T-cell (primary cell): ENCODE measurements at places on chromosomes 3 and 15.

DNA sequence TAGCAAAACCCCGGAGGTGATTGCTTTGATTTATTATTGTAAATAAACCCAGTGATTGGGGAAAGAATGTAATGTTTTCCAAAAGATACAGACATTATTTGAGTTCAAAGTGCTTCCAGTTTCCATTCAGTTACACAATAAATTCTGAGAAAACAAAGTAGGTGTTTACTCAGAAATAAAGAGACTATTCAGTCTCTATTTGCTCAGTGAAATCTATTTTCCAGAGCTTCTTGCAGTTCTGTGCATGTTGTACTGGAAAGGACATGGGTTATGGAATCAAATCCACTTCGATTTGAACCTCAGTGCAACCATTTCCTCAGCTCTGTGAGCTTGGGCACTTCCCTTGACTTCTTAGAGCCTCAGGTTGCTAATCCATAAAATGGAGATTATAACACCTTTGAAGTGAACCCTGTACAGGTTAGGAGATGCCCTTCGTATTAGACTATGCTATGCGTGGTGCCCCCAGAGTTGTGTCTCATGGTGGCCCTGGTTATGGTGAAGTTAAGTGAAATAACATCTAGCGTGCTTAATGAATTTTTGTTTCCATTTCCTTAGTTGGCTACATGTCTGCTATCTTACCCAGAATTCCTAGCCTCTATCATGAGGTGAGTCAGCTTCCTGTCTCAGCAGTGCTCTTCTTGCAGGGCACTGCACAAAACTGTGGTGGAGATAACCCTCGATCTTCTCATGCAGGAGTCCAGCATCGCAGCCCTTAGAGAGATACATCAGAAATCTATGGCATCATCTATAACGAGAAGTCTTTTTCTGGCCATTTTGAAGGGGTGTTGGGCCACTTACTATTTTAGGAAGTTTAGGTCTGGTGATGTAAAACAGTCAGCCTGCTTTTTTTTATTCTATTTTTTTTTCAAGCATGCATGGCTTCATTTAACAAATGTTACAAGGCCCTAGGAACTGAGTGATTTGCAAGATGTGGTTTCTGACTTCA is 97.7 kb downstream of the RPL39L start:
- DNase-seq: no peak

- DNase-seq: no peak
Observed at GRCh38 chr15:101568309-101568708, 78.8 kb upstream of the PCSK6 start.

DNA sequence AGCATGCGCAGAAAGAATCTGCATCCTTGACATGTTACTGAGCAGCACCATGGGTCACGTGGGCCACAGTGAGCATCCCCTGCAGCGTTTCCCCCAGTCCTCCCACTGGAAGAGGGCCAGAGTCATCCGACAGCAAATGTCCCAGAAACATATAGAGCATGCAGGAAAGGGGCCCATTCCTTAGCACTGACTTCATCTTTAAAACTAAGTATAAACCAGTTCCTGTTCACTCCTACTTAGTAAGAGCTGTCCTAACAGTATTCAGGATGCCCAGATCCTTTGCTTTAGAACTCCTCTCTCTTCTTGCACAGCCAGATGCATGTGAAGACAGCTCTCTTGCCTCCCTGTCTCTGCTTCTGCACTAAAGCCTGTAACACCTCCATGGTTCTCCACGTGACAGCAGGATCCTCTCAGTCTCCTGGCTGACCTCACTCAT is 79.3 kb upstream of the OXTR start:
- DNase-seq: no peak

GRCh38 chr15:28943611-28944230 is 57.9 kb downstream of the APBA2 start:
- DNase-seq: no peak

DNA sequence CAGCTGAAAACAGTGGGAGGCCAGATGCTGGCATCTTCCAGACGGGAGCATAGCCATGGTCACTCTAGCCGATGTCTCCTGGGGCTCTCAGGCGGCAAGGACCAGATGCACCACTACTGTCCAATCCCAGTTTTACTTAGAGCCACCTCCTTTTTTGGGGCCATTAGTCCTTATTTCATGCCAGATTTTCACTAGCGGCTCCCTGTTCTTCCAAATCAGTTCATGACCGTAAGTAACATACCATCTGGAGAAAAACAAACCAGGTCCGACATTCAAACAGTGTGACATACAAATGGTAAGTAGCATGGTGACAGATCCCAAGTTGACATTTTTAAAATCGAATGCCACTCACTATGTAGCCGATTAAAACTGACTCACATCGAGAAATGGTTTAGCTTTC is 4.1 kb upstream of the MAP6D1 start:
- no peak for DNase-seq

DNA sequence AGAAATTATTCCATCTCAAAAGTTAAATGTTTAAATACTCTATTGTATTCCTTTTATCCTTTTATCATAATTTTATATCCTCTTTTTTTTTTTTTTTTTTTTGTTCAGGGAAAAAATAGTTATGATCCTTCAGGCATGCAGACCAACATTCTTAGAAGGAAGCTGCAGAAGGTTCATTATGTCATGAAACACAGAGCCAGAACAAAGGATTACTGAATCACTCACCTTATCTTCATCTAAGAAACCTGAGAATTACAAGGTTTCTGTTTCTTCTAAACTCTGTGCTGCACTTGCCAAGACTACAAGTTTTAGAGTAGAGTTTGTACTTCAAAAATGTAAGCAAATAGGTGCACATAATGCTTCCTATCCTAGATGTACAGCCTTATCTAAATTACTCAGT is 3.3 kb downstream of the PLCH1 start:
- no peak for DNase-seq

DNA sequence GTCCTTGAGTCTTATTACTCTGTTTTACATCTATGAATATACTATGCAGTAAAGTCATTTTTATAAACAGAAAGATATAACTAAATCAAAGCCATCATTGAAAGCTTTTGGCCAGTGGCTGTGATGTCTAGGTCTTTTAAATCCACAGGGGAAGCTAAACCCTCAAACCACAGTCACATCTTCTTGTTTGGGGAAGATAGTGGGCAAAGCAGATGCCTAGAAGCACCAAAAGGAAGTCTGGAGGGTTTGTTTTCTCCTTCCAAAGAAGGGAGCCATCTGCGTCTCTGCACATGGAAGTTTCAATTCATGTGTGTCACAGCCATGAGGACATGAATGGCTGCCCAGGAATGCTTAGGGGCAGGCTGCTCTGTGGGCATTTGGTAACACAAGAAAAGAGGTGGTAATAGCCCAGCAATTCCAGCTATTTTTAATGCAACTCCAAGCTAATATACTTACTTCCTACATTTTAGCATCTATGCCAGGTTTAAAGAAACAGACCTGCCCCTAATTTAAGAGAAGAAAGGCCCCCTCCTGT is 322.2 kb downstream of the SLC9A9 start:
- DNase-seq: no peak

DNA sequence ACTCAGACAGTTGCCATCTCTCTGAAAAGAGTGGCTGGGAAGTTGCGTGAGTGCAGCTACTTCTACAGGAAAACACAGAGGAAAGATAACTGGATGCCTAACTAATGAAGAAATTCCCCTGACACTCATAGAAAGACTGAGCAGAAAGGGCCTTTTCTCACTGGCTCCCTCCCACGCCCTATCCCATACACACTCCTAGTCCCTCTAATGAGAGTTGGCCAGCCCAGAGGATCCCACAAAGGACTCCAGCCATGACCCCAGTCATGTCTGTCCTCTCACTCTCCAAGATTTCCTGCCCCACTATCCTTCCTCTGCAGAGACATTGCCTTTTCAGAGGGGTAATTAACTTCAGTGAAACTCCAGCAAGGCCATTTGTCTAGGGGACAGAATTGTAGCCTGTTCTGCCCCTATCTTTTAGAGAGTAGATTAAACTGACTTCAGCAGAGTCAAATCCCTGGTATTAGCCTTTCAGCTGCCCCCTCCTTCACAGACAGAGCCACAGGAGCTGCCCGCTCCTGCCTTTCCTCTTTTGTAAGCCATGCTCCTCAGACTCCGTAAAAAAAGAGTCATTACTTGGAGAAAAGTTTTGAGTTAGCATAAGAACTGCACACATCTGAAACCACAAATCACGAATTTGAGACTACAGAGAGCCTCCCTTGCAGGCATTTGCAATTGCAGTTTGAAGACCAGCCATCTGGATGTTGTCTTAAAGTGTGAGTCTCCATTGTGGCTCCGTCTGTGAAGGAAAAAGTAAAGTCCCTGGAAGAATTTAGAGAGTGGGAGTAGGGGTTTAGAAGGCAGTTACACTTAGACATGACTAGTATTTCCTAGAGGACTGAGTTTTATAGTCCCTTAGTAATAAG is 129.1 kb upstream of the SEMA6D start:
- no peak for DNase-seq

GRCh38 chr3:37024092-37024491 is 30.8 kb downstream of the MLH1 start:
- DNase-seq: no peak

DNA sequence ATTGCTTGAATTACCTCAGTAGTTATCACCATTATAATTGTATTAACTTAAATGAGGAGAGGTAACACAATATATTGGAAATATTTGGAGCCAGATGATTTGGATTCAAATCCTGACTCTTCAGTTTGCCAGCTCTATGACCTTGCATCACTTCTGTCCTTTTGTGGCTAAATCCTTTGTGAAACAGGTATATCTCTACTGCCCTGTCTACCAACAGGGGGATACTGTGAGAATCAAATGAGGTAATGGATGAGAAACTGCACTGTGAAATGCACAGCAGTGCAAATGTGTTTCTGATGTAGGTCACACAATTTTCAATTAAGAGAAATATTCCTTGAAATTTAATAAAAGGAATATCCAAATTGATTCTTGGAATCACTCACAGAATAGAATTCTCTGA is 58.8 kb downstream of the CCDC54 start:
- DNase-seq: no peak

DNA sequence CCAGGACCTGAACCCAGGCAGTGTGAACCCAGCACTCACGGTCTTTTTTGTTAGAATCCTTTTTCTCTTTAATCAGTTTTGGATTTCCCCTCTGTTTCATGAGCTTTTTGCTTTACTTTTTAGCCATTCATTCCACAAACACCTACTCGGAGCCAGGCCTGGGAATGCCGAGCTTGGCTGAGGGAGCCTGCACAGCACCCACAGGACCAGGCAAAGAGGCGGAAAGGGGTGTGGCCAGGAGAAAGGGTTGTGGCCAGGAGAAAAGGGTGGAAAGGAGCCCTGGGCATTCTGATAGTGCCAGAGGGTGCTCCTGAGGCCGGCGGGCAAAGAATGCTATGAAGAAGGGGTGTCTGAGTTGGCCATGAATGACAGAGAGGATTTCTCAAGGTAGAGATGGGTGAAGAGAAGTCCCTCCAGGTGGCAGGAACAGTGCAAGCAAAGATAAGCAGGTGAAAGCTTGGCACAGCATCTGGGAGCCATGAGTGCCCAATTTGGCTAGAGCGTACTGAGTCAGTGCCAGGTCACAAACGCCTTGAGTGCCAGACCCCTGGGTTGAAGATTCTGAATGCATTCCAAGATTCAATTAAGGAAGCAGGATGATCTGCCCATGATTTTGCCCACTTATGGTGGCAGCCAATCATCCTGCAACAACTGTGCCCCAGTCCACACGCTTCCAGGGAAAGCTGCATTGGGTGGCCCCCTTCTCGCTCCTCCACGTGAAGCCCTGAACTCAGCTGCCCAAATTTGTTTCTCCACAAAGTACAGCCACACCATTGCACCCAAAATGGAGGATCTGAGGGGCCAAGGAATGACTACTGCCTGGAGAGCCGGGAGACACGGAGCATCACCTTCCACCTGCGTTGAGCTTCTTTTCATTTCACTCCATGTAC is 157.2 kb downstream of the XXYLT1 start:
- no peak for DNase-seq

- DNase-seq: no peak
Observed at GRCh38 chr3:10317311-10317960, 3.5 kb downstream of the SEC13 start.

DNA sequence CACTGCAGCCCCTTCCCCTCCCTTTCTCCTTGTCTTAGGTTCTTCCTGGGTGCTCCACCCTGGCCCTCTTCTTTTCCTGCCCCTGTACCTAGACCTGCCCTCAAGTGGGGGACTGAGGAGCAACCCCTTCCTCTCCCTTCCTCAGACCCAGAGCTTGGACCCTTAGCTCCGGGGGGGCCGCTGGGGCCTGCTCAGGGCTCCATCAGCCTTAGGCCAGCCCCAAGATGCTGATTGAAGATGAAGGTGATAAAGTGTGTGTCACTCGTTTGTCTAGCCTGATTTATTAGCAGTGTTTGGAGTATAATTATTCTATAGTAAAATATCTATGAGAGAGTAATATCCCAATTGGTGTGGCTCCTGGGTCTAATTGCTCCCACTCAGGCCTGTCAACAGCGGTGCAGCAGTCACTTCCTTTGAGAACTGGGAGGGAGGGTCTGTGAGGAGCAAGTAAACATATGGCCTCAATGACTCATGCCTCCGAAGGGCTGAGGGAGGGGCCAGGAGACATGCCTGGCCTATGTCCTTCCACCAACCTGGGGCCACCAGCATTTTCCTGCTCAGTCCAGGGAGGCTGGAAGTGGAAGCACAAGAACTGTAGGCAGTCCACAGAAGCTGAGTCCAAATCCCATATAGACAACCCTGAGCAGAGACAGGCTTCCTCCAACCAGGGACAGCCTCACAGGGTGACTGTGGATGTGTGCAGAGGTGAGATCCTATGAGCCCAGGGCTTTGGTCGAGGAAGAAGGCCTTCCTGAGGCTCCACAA is 123.2 kb downstream of the DNAJB8 start:
- DNase-seq: no peak

DNA sequence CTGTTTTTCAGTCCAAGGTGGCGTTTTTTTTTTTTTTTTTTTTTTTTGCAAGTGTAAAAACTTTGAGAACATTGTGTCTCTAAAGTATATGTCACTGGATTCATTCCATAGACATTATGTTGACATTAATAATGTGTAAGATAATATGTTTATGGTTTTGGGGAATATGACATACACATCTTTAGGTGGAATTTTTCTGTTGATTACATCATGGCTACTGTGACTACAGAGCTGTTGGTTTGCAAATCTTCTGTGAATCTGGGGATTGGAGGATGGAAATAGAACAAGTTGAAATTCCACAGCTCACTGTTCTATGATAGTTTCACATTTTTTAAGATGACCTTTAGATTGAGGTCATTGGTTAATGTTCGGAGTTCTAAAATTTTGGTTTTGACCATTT is 24.4 kb upstream of the PLSCR2 start:
- no peak for DNase-seq

DNA sequence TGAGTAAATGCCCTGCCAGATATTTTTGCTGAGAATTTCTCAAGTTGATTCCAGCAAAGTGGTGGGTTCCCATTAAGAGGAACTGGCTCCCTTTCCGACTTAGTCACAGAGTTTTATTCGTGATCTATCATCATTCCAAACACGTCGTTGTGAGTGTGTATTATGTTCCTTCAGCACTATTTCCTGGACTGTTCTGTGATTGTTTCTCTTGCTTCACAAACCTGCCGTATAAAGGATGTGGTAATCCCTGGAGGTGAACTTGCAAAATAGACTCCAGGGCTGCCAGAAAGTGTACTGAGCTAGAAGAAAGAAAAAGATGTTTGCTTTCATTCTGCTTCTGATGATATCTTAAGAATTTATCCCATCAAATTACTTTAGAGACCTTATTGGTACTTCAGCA is 14.5 kb upstream of the CAPN3 start:
- no peak for DNase-seq
